ENCODE measurements at places on chromosomes 4 and X.

- DNase-seq = no peak
Observed at GRCh38 chrX:32483534-32484136, 727.7 kb downstream of the DMD start.

DNA sequence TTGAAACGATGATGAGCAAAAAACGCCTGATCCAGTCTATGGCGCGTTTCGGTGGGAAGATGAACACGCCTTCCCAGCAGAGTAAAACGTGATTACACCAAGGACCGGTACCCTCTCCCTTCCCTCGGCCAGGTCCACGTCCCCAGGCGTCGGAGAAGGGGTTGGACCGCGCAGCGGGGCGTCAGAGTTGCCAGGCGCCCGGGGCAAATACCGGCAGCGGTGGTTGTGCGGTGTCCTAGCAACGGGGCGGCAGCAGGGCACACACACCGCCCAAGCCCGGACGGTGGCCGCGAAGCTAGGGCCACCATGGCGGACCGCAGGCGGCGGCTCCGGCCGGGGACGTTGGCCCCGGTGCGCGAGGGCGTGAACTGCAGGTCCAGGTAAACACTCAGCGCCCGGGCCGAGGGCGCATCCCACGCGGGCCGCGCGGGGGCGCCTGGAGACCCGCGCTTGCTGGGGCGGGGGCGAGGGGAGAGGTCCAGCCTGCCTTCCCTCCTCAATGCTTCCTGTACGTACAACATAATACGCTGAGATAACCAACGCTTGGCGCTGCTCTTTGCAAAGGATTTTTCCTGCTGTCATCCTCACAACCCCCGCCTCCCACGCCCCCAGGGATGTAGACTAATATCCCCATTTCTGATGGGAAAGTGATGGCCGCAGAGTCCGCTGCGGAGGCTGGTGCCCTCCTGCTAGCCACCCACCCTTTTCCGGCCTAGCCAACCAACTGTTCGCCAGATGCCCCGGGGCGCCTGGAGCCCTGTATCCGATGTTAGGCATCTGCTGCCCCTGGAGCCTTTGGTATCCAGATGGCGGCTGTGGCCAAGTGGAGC lies at the start of gene FAM47E:
FAM47E (plus strand) TSS at position 281 of the 830 bp plus-strand sequence; CDS start at position 307, 26 bp downstream.
- DNase-seq = peak; percentile 93

GRCh38 chr4:127642169-127642568 lies 9.4 kb downstream of the INTU start:
- no peak for DNase-seq

DNA sequence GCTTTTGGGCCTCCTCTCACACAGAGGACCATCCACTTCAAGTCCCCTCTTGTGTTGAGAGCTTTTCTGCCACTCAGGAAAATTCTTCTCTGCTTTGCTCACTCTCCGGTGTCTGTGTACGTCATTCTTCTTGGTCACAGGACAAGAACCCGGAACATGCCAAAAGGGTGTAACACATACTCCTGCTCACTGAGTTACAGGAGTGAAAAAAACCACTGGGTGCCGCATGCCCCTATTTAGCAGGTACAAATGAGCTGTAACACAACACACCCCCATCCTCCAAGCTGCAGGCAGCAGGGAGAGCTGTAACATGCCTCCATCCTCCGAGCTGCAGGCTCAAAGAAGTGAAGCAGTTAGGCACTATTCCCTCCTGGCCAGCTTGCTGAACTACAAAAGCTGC lies 13.0 kb upstream of the CXCL2 start:
- no peak for DNase-seq

Data from NCI-H774 (cell line).